Fibroblast of skin of right quadriceps (primary cell): ENCODE measurements at places on chromosomes 3 and 15.

- DNase-seq = no peak
These were observed 24.2 kb upstream of the ZPLD1 start for GRCh38 chr3:102410616-102411015.

DNA sequence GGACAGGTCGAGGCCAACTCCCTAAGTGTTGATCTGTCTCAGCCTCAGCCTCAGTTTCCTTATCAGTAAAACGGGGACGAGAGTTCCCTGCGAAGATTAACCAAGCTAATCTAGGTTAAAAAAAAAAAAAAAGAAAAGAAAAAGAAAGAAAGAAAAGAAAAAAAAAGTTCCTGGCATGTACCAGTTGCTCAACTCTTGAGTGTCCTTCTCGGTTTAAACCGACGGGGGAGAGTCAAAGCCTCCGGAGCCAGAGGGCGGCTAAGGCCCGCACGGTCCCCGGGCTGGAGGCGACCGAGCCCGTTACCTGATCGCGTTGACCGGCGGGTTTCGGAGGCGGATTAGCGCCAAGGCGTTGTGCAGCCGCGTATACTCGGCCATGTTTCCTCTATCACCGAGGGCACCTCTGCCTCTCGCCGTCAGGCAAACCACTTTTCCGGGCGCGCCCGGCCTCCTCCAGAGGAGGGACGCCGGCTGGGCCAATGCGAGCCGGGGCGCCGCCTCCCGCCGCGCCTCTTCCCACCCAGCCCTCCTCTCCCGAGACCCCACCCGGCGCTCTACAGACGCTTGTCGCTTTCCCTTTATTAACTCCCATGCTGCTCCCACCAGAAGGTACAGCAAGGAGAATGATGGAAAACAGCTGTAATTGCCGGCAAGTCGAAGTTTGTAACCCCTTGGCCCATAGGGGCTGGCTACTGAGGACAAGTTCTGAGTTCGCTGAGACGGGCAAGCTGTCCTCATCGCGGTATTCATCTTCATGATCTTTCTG, at the start of gene EHHADH:
Gene EHHADH, minus strand, starts transcription at position 405 of the 766 bp plus-strand sequence. Its CDS starts 27 bp downstream, at position 378.
- DNase-seq = peak; percentile 68

DNA sequence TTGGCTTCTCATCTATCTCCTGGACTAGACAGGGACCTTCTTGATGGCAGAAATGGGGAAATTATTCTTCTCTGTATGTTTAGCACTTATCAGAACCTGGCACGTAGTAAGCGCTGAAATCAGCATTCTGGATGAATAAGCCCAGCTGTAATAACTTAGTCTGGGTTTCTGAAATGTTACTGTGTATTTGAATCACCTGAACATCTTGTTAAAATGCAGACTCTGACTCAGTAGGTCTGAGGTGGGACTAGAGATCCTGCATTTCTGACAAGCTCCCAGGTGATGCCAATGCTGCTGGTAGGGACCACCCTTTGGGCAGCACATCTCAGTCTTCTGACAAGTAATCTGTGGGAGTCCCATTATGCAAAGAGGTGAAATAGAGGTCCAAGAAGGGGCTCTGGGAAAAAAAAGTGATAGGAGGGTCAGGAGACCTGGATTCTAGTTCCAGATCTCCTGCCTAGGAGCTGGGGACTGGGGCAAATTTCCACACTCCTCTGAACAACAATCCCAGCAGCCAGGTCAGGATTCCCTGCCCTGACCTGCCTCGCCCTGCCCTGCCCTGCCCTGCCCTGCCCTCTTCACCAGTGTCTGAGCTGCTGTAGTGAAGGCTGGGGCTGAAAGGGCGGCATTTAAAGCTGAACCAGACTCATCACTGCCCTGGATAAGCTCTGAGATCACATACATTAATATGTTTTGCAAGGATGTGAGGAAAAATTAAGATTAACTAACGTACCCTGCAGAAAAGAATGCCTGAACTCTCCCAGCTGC, 17.2 kb upstream of the SLC6A11 start:
- DNase-seq = no peak

DNA sequence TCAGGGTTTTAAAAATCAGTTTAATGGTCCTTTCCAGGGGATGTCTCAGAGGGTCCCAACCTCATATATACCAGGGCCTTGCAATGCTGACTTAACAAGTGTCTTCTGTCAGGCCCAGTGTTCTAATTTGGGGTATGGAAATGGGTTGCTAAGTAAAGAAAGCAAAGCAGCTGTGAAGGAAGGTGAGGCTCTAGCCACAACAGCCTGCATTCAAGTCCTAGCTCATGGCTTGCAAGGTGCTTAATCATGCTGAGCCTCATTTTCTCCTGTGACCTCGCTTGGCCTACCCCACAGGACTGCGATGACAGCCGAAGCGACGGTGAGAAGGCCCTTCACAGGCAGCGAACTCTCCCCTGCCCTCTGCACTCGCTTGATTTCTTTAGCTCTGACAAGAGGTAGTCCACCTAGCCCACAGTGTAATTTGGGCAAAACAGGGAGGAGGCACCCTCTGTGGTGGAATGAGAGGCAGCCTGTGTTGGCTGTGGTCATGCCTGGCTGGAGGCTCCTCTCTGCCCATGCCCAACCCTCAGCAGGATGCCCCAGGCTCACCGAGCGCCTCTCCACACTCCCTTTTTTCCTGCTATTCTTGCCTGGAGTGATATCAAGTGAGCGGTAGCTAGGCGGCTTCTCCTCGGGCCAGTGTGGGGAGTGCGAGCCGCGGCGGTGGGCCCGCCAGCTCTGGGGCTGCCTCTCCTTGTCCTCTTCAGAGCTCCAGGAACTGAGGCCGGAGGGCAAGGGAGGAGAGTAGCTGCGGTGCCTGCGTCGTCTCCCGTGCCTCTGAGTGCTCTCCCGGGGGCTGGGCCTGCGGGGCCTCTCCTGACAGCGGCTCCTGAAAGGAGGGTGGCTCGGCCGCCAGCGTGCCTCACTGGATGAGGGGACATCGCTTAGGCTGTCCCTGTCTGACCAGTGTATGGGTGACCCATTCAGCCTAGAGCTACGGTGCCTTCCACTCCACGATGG, 29.2 kb downstream of the ILDR1 start:
- DNase-seq = no peak

- DNase-seq = peak; percentile 10
These were observed 277.3 kb upstream of the NR2F2 start for GRCh38 chr15:96053031-96053780.

DNA sequence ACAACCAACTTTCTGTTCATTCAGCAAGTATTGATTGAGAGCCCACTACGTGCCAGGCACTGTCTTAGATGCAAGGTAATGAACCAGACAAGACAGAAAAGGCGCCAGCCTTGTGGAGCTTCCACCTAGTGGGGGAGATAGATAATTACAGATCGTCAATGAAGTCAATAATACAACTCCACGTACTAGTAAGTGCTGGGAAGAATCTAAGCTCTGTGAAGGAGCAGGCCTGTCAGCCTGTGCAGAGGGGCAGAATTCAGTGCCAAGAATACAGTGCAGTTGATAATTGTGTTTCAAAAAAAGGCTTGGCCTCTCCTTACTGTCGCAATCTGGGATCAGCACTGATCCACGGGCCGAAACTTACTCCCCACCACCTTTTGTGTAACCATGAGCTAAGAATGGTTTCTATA, 186.3 kb downstream of the FEZF2 start:
- DNase-seq = peak; percentile 21

DNA sequence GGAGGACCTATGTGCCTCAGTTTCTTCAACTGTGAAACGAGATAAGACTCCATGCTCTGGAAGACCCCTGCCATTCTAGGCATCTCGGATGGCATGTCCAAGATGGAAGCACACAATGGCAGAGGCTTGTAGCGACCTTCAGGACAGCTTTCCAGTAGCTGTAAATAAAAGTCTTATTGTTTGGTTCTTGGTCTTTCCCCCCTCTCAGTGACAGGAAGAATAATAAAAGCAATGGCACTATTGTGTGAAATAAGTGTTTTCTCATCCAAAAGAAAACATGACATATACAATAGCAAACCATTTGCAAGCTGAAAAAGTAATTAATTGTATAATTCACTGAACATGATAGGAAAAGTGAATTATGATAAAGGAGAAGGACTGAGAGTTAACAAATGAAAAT, 32.5 kb upstream of the CD47 start:
- no peak for DNase-seq

DNA sequence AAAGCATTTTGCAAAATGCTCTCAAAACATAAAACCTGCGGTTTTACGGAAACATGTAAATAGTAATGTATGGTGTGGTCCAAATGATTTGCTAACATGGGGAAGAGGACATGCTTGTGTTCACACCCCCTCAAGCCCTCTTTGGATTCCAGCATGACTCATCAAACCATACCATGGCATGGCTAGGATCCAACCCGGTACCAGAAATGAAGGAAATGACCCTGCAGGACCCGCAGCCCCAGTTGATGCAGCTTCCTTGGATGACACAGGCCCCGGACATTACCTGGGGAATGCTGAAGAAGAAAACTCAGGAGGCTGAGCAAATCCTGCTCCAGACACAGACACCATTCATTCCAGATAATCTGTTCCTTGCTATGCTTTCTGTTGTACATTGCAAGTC, 222.9 kb downstream of the DTWD1 start:
- DNase-seq = no peak
